ENCODE measurements at places on chromosomes 2 and 18. TPM values are rescaled to one million over a fixed set of nuclear protein-coding genes. Genes with fewer than 3 reads are reported as not detected.
A peak's percentile ranks its signal among the peaks of the same experiment; 100 is the strongest.

SRD5A2 gene
- not detected for total RNA-seq

CRYGD gene
- total RNA-seq: not detected

KHK gene
- 13.1 TPM for total RNA-seq

DSEL gene
- 0.47 TPM for total RNA-seq

DPP4 gene
- 101 TPM for total RNA-seq

IL1RL1 gene
- total RNA-seq: not detected

- no peak overlapping the region for H3K4me3 ChIP-seq
- no peak overlapping the region for H3K27ac ChIP-seq
- no peaks in the 10 kb centered on the region for H3K27me3 ChIP-seq
These were observed 287.5 kb downstream of the OSR1 start for GRCh38 chr2:19070886-19071285.

GRCh38 chr2:348361-348916, 60.5 kb upstream of the ALKAL2 start:
- no peak overlapping the region for H3K4me3 ChIP-seq
- no peak overlapping the region for H3K27ac ChIP-seq
- H3K27me3 ChIP-seq: peaks cover 37% of the 10 kb centered on the region
- no peak for DNase-seq
- H3K4me1 ChIP-seq: no peaks in the 10 kb centered on the region

DNA sequence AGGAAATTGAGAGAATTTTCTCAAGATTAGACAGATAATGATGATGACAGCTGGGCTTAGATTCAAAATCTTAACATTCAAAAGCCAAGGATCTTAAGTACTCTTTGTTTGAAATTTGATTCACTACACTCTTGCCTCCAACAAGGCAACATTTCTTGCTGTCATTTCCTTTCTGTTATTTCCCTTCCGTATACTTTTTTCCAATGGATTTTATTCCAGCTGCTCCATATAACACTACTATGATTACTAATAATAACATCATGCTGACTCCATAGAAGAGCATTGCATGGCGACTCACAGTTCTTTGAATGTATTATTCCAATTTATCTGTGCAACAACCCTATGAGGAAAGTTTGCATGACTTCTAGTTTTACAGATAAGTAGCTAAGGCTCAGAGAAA, 33.9 kb upstream of the CCDC102B start:
- no peak for DNase-seq
- H3K27ac ChIP-seq: no peak overlapping the region
- H3K4me3 ChIP-seq: no peak overlapping the region

- H3K4me1 ChIP-seq: peaks cover 9% of the 10 kb centered on the region
- H3K4me3 ChIP-seq: no peak overlapping the region
- H3K36me3 ChIP-seq: peaks cover 8% of the 10 kb centered on the region
These were observed 27.9 kb downstream of the GPD2 start for GRCh38 chr2:156464106-156464505.

- peak overlapping the region; percentile 53 for H3K4me3 ChIP-seq
- H3K36me3 ChIP-seq: peaks cover 9% of the 10 kb centered on the region
- H3K27me3 ChIP-seq: peaks cover 83% of the 10 kb centered on the region
These were observed 3.8 kb downstream of the EVX2 start for GRCh38 chr2:176079831-176080539.

DNA sequence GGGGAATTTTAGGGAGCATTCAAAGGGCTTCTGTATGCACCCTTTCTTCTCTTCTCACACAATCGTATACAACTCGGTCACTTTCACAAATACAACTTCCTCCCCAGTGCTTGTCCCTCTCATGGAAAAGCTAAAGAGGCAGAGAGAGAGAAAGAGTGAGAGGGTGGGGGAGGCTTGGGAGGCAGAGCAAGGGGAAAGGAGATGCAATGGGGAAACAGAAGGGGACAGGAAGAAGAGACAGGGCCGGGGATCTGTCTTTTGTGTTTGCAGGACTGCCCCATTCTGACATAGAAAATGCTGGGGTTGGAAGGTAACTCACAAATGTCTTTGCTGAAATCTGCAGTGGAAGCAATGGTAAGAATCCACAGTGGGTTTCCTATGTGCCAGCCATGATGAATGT, 2.1 kb upstream of the MC2R start:
- no peak for DNase-seq
- no peaks in the 10 kb centered on the region for H3K4me1 ChIP-seq
- no peak overlapping the region for H3K27ac ChIP-seq
- H3K4me3 ChIP-seq: no peak overlapping the region

- peaks cover 76% of the 10 kb centered on the region for H3K27me3 ChIP-seq
- no peak overlapping the region for H3K27ac ChIP-seq
- H3K4me1 ChIP-seq: peaks cover 2% of the 10 kb centered on the region
- H3K4me3 ChIP-seq: peak overlapping the region; percentile 73
- H3K36me3 ChIP-seq: no peaks in the 10 kb centered on the region
These were observed 621 bp upstream of the KCNS3 start for GRCh38 chr2:17877811-17878280.

DNA sequence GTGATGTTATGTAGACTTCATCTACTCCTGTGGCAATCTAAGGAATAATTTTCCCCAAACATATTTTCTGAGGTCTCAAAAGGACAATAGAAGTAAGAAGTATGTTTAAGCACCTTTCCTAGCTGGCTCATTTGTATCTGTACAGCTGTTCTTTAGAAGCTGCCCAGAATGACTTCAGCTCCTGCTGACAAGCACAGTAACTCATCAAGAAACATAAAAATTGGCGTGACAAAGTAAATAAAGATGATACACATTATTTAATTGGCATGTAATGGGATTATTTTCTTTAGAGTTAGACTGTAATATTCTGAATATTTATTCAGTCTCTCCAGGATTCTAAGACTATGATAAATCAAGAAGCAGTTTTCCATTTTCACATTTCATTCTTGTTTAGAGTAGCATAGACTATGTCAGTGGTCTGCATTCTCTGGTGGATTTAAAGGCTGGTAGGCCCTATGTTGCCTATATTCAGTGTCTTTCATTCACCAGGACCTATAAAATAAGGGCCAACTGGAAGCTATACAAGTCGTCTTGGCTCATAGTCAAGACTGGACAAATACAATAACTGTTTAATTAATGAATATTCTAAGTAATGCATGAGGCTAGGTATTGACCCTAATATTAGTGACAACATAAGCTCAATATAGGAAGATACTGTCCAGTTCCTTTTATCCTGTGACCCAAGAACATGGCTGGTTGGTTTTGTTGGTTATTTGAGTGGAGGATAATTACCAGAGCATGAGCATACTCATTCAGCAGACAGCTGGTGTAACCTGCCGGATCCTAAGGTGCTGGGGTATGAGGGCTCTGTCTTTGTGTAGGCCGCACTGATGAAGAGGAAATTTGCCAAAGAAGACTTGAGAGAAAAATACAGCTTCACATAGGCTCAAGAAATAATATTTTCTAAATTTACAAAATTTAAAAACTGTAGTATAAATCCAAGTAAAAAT, 107.0 kb downstream of the PDE1A start:
- no peaks in the 10 kb centered on the region for H3K4me1 ChIP-seq
- no peak overlapping the region for H3K27ac ChIP-seq
- H3K27me3 ChIP-seq: no peaks in the 10 kb centered on the region
- no peak overlapping the region for H3K4me3 ChIP-seq

GRCh38 chr2:181157326-181157725, 176.9 kb downstream of the UBE2E3 start:
- H3K4me1 ChIP-seq: peaks cover 14% of the 10 kb centered on the region
- H3K4me3 ChIP-seq: no peak overlapping the region
- DNase-seq: no peak

- DNase-seq: no peak
- no peaks in the 10 kb centered on the region for H3K4me1 ChIP-seq
- H3K27ac ChIP-seq: no peak overlapping the region
- H3K27me3 ChIP-seq: peaks cover 4% of the 10 kb centered on the region
- H3K4me3 ChIP-seq: no peak overlapping the region
These were observed 188.1 kb upstream of the ETAA1 start for GRCh38 chr2:67208887-67209500.

- H3K4me1 ChIP-seq: peaks cover 3% of the 10 kb centered on the region
- H3K27ac ChIP-seq: no peak overlapping the region
- H3K4me3 ChIP-seq: no peak overlapping the region
- H3K27me3 ChIP-seq: peaks cover 33% of the 10 kb centered on the region
These were observed 9.8 kb upstream of the RAB11FIP5 start for GRCh38 chr2:73122536-73122935.

DNA sequence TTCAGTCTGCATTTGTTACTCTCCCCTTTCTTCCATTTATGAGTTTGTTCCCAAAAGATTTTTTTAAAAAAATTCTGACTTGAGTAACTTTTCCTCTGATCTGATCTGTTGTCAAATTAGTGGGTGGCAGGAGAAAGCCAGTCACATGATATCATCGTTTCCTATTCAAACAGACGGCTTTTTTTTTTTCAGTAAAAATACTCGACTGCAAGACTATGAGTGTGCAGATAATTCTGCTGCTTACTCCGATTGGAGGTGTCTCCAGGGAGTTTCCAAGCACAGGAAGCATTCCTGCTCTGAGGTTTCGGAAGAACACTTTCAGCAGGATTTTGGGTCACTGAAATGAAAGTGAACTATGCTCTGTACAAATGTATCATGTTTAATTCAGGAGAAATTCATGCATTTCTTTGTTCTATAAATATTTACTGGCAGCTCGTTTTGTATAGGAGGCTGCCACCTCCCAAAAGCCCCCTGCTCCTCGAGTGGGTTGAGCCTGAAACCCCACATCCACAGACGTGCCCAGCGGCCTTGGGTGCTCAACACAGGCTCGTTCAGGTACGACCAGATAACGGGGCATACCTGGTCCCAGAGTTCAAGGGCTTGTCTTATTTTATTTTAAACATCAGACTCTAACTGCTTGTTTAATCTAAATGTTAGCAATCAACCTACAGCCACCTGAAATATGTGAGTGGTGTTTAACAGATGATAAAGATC, 126.9 kb upstream of the ZNF516 start:
- H3K27me3 ChIP-seq: peaks cover 44% of the 10 kb centered on the region
- no peaks in the 10 kb centered on the region for H3K36me3 ChIP-seq
- DNase-seq: no peak
- H3K4me1 ChIP-seq: peaks cover 9% of the 10 kb centered on the region
- peak overlapping the region; percentile 43 for H3K4me3 ChIP-seq
- H3K27ac ChIP-seq: no peak overlapping the region

DNA sequence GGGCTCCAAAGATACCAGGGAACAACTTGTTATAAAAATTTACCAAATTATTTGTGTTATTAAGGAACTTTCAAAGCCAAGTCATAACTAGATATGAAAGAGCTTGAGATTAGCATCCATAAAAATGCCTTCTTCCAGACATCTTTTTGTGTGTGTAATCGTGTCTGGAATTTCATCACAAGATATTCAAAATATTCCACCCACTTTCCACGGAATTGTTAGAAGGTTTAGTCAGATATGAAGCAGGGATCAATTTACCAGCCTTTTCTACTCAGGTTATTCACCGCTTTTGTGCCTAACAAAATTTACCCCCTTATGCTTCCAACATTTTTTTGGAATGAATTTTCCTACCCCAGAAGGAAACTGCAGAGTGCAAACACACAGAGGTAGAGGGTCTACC, 130.2 kb upstream of the ACVR2A start:
- H3K27me3 ChIP-seq: peaks cover 12% of the 10 kb centered on the region
- H3K36me3 ChIP-seq: peaks cover 3% of the 10 kb centered on the region
- no peak overlapping the region for H3K27ac ChIP-seq
- DNase-seq: no peak

GRCh38 chr2:99637159-99637697, 147.4 kb upstream of the REV1 start:
- no peak for DNase-seq
- no peaks in the 10 kb centered on the region for H3K36me3 ChIP-seq
- H3K4me3 ChIP-seq: no peak overlapping the region
- H3K27ac ChIP-seq: no peak overlapping the region
- no peaks in the 10 kb centered on the region for H3K4me1 ChIP-seq

GRCh38 chr18:26082475-26082874, 7.9 kb downstream of the SS18 start:
- no peak for DNase-seq
- no peak overlapping the region for H3K27ac ChIP-seq
- no peak overlapping the region for H3K4me3 ChIP-seq
- H3K36me3 ChIP-seq: peaks cover 47% of the 10 kb centered on the region
- peaks cover 12% of the 10 kb centered on the region for H3K4me1 ChIP-seq

DNA sequence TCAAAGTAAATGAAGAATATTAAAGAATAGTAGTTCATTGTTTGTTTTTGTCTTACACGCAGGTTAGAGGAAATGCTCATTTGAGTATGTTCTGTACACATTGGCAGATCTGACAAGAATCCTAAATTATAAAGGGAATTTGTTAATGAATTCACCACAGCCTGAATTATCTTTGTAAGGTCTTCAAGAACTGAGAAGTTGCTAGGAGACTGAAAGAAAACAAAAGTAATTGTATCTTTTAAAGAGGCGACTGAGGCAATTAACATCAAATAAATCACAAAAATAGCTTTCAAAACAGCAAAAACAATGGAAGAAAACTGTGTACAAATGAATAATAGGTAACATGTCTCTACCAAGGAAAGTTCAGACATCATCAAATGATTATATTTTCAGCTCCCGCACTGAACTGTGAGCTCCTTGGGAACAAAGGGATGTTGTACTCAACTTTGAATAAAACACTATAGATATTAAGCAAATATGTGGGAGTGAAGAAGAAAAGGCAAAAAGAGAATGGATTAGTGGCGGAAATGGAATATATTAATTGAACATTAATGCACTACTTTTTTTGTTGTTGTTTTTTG, 51.7 kb upstream of the ATIC start:
- H3K4me1 ChIP-seq: no peaks in the 10 kb centered on the region
- no peak overlapping the region for H3K27ac ChIP-seq
- DNase-seq: no peak
- H3K27me3 ChIP-seq: peaks cover 2% of the 10 kb centered on the region
- no peaks in the 10 kb centered on the region for H3K36me3 ChIP-seq

DNA sequence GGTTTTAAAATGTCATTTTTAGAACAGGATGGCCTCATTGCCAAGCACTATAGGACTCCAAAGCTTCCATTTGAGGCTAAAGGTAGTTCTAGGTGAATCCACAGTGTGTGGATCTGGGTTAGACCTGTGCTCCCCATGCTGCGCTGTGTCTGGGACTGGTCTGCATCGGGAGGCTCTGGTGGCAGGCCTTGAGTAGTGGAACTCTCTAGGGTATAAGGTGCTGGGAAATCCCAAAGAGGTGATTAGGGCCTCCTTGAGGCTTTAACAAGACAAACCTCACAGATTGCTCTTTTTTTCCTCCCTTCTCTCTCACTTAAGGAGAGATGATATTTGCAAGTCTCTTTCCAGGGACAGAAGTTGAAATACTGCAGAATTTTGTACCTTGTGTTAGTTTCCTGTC, 9.3 kb downstream of the SEC11C start:
- no peak for DNase-seq
- H3K36me3 ChIP-seq: peaks cover 6% of the 10 kb centered on the region
- H3K4me3 ChIP-seq: no peak overlapping the region
- no peaks in the 10 kb centered on the region for H3K27me3 ChIP-seq
- peaks cover 23% of the 10 kb centered on the region for H3K4me1 ChIP-seq
- H3K27ac ChIP-seq: no peak overlapping the region

- H3K4me1 ChIP-seq: peaks cover 11% of the 10 kb centered on the region
- H3K27me3 ChIP-seq: no peaks in the 10 kb centered on the region
- no peak for DNase-seq
- peaks cover 24% of the 10 kb centered on the region for H3K36me3 ChIP-seq
These were observed 45.0 kb upstream of the MCFD2 start for GRCh38 chr2:46960618-46961017.

Measured in activated naive CD8-positive, alpha-beta T cell treated with anti-CD3 and anti-CD28 coated beads, Interleukin-2, amount 10 ng/mL, durations not matched to agents 7 days and 5 days (primary cell).